ENCODE measurements at places on chromosomes 3 and 15.

DNA sequence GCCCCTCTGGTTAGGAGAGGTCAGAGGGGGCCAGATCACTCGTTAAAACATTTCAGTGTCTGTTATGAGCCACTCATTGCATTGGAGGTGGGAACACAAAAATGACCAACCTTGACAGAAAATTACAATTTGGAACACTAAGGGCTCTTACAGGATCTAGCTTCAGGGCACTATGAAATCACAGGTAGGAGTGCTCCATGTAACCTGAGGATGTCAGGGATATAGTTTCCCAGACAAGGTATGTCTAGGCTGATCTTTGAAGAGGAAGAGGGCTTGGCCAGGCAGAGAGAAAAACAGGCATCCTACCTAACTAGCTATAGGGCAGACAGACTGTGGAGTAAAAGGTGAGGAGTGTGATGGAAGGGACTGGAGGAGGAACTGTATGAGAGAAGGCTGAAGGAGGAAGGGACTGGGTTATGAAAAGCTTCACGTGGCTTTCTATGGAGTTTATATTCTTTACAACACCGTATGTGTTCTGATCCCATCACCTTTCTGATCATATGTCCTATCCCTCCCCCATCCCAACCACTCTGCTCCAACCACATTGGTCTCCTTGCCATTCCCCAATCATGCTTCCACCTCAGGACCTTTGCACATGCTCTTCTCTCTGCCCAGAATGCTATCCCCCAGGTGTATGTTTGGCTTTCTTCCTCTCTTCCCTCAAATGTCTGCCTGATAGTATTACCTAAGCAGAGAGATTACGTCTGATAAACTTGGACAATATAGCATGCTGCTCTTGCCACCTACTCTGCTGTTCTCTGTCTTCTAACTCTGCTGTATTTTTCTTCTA, 88.2 kb downstream of the CCR1 start:
- H3K4me3 ChIP-seq = no peak overlapping the region
- DNase-seq = no peak
- H3K27me3 ChIP-seq = no peaks in the 10 kb centered on the region

DNA sequence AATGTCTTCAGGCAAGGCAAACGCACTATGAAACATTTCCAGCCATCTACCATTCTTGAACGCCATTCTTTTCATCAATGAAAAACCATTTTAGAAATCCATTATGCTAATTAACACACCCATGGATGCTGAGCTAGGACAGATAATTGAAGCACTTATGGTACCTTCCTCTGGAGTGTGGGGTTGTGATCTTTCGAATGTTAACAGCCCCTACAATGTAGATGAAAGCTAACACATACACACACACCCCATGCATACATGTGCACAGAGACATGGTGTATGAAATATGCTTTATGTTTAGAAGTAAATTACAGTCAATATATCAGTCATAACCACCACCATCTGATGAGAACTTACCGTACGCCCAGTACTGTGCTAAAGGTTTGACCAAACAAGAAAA, 189.1 kb downstream of the SHQ1 start:
- no peak for DNase-seq
- no peak overlapping the region for H3K4me3 ChIP-seq
- H3K4me1 ChIP-seq = peaks cover 9% of the 10 kb centered on the region

DNA sequence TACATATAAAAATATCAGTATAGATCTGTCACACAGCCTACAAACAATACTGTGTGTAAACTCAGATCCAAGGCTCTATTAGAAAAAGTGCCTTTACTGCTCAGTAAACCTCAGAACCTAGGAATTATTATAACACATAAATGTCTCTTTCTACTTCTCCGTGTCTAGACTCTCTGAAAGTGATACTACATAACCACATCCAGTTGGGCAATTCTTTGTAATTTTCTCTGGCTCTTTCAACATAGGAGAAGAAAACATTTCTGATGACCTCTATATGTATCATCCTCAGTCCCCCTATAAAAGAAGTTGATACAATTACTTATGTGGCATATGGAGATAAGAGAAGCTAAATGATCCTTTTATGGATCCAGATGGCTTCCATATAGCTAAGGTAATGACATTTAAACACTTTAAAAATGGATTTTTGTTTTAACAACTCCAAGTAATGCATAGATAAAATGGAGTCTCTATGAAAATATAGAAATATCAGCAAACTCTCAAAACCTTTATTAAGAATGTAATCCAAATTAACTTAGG, 104.5 kb downstream of the LSAMP start:
- DNase-seq = no peak
- no peak overlapping the region for H3K27ac ChIP-seq
- H3K4me1 ChIP-seq = no peaks in the 10 kb centered on the region
- no peak overlapping the region for H3K4me3 ChIP-seq

DNA sequence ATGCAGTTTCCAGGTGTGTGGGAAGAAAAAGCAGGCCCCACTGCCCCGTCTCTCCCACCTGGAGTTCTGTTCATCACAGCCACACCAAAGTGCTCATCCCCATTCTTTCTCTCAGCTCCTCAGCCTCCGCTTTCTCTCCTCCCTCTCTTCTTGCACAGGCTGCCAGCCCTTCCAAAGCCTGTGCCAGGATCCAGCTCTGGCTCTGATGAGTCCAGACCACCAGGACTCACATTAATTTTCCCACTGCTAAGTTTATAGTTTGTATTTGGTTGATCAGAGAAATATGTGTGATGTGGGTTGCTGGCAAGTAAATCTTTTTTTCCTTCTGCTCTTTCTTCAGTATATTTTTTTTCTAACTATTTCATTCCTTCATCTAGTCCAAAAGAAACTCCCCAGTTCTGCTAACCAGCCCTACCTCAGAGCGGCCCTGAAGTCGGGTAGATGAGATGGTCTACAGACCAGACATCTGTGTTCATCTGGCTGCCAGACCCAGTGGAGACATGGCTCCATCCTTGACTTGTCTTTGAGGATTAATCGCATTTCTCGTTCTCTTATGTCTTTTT, 49.8 kb downstream of the BOC start:
- no peaks in the 10 kb centered on the region for H3K27me3 ChIP-seq
- no peak overlapping the region for H3K27ac ChIP-seq
- no peaks in the 10 kb centered on the region for H3K36me3 ChIP-seq

- H3K4me3 ChIP-seq = no peak overlapping the region
- no peaks in the 10 kb centered on the region for H3K27me3 ChIP-seq
- H3K36me3 ChIP-seq = no peaks in the 10 kb centered on the region
- no peak for DNase-seq
Measured at GRCh38 chr15:99126131-99126588, 21.3 kb downstream of the SYNM start.

GRCh38 chr3:88019024-88019423, 39.8 kb downstream of the CGGBP1 start:
- no peaks in the 10 kb centered on the region for H3K4me1 ChIP-seq
- DNase-seq = no peak
- H3K27me3 ChIP-seq = no peaks in the 10 kb centered on the region
- no peak overlapping the region for H3K4me3 ChIP-seq
- no peaks in the 10 kb centered on the region for H3K36me3 ChIP-seq

DNA sequence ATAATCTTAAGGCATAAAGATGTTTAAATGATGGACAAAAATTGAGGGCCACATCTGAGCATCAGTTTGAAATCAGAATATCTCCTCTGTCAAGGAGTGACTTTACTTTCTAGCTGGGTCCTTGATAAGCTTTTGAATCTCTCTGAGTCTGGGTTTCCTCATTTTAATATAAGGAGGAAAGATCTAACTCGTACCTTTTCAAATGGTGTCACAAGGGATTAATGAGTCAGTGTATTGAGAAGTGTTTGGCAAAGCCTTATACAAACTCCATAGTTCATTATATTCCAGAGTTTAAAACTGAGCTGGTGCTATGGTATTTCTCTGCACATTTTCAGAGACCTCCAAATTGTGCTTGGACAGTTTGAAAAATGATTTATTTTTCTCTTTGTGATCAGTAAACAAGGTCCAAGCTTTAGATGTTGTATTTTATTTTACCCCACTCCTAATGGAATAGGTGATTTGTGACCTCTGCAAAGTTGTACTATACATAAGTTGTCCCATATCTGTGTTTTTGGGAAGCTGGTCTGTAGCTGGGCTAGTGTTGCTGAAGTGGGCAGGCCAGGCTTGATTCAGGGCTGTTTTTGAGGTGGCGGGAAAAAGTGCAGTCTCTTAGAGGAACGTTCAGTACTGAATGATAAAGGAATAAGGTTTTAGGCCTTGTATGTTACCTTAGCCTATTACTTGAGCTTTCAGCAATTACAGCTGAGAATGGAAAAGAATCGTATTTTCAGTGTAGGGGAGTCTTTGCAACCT, 5.6 kb downstream of the FNDC3B start:
- no peaks in the 10 kb centered on the region for H3K27me3 ChIP-seq
- no peak for DNase-seq
- no peak overlapping the region for H3K27ac ChIP-seq

- H3K36me3 ChIP-seq = no peaks in the 10 kb centered on the region
- no peak overlapping the region for H3K27ac ChIP-seq
- no peaks in the 10 kb centered on the region for H3K27me3 ChIP-seq
- no peaks in the 10 kb centered on the region for H3K4me1 ChIP-seq
- no peak for DNase-seq
- no peak overlapping the region for H3K4me3 ChIP-seq
Measured at GRCh38 chr3:67977762-67978161, 323.4 kb upstream of the SUCLG2 start.

DNA sequence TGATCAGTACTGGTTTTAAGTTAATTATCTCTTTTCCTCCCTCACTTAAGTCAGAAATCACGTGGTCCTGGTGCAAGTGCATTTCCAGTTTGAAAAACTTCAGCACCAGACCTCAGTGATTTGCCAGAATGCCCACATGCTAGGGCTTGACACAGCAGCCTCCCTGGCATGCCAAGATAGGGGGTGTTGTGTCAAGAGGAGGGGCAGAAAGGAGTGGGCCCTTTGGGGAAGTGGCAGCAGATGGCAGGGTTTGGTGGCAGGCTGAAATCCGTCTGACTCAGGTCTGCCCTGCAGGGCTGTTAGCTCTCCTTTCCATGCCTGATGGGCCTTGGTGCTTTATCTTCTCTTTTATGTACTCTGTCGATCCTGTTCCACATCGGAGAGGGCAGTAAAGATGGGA, 23.4 kb downstream of the PXK start:
- H3K36me3 ChIP-seq = no peaks in the 10 kb centered on the region
- no peaks in the 10 kb centered on the region for H3K27me3 ChIP-seq
- peaks cover 6% of the 10 kb centered on the region for H3K4me1 ChIP-seq
- DNase-seq = no peak

DNA sequence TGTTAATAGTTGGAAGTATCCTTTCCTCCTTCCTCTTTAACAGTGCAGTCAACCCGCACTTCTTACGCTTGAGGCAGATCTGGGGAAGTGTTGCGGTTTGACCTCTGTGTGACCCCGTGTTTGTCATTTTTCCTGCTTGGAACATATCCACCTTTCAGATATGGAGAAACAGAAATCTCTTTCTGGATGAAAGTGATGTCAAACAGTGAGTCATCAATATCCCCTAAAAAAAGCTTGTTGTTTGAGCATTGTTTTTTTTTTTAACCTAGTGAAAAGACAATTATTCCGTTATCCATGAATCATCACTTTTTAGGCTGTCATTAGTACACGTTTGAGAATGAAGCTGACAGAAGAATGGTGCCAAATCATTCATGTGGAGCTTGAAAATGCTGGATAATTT, 293.7 kb downstream of the ARPP21 start:
- no peaks in the 10 kb centered on the region for H3K27me3 ChIP-seq
- H3K27ac ChIP-seq = no peak overlapping the region
- no peaks in the 10 kb centered on the region for H3K36me3 ChIP-seq

GRCh38 chr15:92068121-92068520, 214.6 kb downstream of the SLCO3A1 start:
- H3K36me3 ChIP-seq = no peaks in the 10 kb centered on the region
- H3K4me1 ChIP-seq = peaks cover 30% of the 10 kb centered on the region

DNA sequence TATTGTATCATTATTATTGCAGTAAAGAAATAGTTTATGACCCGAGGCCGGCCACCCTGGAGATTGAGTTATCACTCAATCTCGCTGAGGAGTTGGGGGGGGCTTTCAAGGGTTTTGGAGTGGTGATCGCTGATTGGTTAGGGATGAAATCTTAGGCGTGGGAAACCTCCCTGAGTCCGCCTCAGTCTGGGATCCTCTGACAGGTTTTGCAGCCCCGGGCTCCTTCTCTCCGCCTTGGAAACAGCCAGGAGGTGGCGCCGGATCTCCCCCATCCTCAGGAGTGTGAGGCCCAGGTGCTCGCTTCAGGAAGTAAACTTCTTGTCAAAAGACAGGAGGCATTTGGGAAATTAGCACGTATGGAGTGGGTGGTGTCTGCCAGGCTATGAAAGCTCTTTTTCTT, 41.1 kb upstream of the SEC61A1 start:
- no peak overlapping the region for H3K27ac ChIP-seq
- H3K4me1 ChIP-seq = no peaks in the 10 kb centered on the region
- DNase-seq = no peak
- no peaks in the 10 kb centered on the region for H3K36me3 ChIP-seq
- no peak overlapping the region for H3K4me3 ChIP-seq
- no peaks in the 10 kb centered on the region for H3K27me3 ChIP-seq

DNA sequence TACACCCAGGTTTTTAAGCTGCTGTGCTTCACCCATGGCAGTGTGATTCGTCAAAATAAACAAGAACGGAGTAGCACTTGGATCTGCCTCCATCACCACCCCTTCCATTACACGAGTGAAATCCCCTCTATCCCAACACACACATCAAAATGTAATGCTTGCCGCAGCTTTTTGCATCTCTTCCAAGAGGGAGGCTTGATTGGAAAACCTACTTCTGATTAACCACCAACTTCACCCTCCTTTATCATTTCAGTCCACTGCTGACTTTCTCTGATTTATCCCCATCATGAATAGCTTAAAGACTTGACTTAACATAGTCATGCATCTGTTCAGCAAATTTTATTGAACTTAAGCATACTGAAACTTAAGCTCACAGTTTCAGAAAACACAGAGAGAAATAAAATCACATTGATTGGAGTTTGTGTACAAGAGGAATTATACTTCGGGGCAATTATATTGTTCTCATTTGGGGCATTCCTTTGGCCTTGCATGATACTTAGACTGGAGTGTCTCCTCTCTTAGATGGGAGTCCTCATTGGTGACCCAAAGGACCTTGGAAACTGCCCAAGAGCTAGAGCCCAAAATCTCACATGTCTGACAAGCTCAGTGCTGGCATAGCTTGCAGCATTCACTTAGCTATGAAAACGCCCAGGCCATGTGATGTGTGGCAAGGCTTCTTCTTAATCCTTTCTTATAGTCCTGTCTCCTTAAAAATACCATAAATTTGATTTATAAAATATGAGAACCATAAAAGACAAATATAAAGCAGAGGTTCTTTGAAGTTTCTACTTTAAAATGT, 124.3 kb upstream of the UMPS start:
- H3K36me3 ChIP-seq = no peaks in the 10 kb centered on the region
- H3K27ac ChIP-seq = no peak overlapping the region
- H3K4me1 ChIP-seq = no peaks in the 10 kb centered on the region
- H3K4me3 ChIP-seq = no peak overlapping the region
- H3K27me3 ChIP-seq = no peaks in the 10 kb centered on the region

- no peak overlapping the region for H3K27ac ChIP-seq
- no peak for DNase-seq
- peaks cover 24% of the 10 kb centered on the region for H3K4me1 ChIP-seq
- no peak overlapping the region for H3K4me3 ChIP-seq
Measured at GRCh38 chr3:157078131-157078810, 81.7 kb downstream of the CCNL1 start.

- no peaks in the 10 kb centered on the region for H3K36me3 ChIP-seq
- H3K4me3 ChIP-seq = no peak overlapping the region
- no peaks in the 10 kb centered on the region for H3K27me3 ChIP-seq
- no peaks in the 10 kb centered on the region for H3K4me1 ChIP-seq
- H3K27ac ChIP-seq = no peak overlapping the region
Measured at GRCh38 chr15:101108461-101108775, 143.4 kb downstream of the CHSY1 start.

- H3K27ac ChIP-seq = no peak overlapping the region
- H3K4me1 ChIP-seq = no peaks in the 10 kb centered on the region
- no peak for DNase-seq
- H3K36me3 ChIP-seq = no peaks in the 10 kb centered on the region
Measured at GRCh38 chr3:12131351-12132090, 27.2 kb downstream of the TIMP4 start.
